Stimulated activated CD4-positive, alpha-beta T cell treated with anti-CD3 and anti-CD28 coated beads, Interleukin-12 subunit alpha, Interleukin-12 subunit beta, amount 100 ng/mL, for 24 hours (primary cell): ENCODE measurements at places on chromosomes 16 and 17.
A peak's percentile ranks its signal among the peaks of the same experiment; 100 is the strongest.

GRCh38 chr16:66240631-66241395 lies 125.7 kb upstream of the CDH5 start:
- DNase-seq = no peak

DNA sequence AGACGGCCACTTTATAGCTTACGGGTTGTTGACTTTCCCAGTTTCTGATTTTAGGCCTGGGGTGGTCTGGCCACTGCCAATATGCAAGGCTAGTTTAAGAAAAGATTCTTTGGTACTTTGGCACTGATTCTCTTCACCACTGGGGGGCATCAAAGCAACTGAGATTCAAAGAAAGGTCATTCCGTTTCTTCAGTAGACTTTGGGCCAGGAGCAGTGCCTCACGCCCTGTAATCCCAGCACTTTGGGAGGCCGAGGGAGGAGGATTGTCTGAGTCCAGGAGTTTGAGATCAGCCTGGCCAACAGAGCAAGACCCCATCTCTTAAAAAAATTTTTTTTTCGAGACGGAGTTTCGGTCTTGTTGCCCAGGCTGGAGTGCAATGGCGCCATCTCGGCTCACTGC lies 53.0 kb downstream of the RPA1 start:
- peak; percentile 8 for DNase-seq

DNA sequence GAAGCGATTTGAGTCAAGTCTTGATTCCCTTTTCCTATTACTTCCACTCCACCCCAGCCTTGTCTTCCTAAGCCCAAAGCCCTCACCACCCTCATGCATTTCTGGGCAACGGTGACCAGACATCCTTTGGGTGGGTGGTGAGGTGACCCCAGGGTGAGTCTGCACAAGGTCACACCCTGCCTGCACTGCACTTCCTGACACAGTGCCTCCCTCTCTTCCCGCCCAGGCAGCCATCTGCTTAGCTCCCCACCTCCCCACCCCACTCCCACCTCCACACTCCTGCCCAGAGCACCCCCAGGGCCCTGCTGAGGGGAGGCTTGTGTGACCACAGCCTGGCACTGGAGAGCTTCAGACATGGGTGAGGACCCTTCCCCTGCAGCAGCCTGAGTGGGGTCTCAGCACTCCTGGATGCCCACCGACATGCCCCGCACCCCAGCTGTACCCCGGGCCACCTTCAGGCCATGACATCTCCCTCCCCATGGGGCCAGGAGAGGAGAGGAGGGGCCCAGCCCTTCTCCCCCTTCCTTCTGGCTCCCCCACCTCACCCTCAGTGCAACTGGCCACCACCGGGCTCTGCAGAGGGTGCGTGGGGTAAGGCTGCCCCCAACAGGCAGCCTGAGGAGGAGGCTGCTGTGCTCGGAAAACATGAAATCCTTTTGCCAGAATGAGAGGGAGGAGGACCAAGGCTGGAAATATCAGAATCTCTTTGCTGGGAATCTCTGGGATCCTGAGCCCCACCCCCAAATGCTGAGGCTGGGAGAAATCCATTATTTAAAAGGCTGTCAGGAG lies 68.6 kb downstream of the CCT6B start:
- DNase-seq = peak; percentile 7

DNA sequence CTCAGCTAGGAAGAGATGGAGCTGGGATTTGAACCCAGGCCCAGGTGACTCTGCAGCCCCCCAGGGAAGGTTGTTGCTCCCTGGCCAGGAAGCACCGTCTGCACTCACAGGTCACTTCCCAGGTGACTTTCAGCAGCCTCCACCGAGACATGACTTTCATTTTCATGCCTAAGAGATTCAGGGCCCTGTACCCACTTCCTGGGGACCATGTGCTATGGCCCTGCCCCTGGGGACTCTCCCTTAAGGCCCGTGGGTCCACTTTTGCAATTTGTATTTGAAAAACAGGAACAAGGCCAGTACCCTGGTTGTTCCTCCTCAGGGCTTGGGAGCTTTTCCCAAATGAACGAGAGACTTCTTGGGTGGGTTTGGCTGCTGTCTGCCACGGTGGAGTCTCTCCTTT lies 191.0 kb downstream of the IRF8 start:
- DNase-seq = no peak

GRCh38 chr16:87266846-87267245 lies 50.3 kb downstream of the C16orf95 start:
- no peak for DNase-seq

GRCh38 chr17:81532490-81533287 lies 4.5 kb downstream of the FSCN2 start:
- DNase-seq = no peak

DNA sequence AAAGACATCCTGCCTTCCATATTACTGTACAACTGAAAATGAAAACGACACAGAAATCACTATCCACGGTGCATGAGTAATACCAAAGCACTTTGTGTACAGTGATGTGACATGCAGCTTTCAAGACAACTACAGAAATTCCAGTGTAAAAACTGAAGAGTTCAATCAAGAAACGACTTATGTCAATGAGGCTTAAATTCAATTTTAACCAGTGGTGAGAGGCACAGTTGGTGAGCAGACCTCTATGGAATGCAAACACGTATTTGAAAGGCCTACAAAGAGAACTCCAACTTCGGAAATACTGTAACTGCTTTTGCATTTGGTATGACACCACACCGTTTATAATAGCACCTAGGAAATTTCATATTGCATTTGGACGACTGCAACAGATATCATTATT lies 87.6 kb downstream of the USP31 start:
- DNase-seq = no peak

DNA sequence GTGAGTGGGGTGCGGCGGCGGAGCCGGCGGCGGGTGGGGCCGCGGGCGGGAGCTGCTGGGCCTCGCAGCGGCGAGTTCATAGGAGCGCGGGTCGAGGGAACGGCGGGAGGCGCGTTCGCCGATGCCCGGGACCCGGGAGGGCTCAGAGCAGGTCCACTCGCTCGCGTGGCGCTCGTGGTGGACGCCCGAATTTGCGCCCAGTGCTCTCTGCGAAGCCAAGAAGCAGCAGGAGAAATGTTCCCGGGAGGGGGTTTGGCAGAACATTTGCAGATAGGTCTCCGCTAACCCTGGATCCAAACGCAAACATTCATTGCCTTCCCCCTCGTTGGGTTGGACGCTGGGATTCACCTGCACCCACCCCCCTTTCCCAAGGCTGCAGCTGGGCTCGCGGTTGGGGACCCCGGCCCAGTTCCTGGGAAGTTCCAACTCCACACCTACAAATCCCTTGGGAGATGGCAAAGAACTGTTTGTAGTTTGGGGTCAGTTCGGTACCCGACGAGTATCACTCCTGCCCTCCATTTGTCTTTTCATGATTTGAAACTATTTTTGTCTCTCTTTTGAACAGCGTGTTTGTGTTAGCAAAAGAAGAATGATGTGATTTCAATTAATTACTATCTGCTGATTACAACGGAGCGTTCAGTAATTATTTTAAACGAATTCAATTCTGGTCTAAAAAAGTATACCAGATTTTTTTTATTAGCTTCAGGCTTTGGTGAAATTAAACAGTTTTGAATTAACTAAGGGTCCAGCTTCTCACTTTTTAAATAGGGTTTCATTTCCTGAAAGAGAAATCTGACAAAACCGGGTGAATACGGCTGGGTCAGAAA lies 2.3 kb downstream of the NTN1 start:
- no peak for DNase-seq

- DNase-seq = no peak
Measured at GRCh38 chr16:7026639-7027038, 306.0 kb upstream of the RBFOX1 start.

- DNase-seq = no peak
Measured at GRCh38 chr16:68190736-68191510, 45.0 kb downstream of the ESRP2 start.

DNA sequence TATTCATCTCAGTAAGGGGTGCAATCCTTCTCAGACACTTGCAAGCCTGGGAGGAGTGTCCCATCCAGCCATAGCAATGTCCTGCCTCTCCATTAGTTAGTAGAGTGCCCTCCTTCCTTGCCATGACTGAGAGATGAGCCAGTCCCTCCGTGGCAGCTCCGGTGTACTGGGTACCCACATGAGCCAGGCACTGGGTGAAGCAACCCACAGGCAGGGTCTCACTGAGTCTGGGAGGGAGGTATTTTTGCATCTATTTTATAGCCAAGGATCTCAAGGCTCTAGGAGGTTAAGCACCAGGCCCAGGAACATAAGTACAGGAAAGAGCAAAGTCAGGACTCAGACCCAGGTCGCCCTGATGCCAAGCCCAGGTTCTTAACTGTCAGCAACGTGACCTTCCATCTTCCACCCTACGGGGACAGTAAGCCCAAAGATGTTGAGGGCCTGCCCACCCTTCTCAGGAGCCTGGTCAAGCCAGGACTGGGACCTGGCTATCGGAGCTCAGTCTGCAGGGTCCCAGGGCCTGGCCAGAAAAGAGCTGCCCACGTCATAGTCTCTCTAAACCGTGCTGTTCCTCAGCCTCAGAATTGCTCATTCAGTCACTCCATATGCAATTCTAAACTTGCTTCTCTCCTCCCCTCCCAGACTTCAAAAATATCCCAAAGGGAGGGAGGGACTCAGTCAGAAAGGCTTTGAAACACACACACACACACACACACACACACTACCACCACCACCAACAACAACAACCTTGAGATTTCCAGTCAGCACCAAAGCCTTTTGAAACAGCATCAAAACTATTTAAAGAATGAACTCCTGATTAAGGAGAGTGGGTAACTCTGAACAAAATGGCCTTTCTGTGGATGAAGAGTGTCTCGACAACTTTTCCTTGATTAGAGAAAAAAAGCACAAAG lies 16.6 kb downstream of the NOS2 start:
- no peak for DNase-seq

- no peak for DNase-seq
Measured at GRCh38 chr16:58508671-58509251, 6.6 kb upstream of the SETD6 start.

- DNase-seq = no peak
Measured at GRCh38 chr17:3925684-3926485, 9.6 kb upstream of the P2RX1 start.

- no peak for DNase-seq
Measured at GRCh38 chr17:82375359-82376041, 3.9 kb downstream of the UTS2R start.

GRCh38 chr17:48037036-48037837 lies at the start of gene COPZ2:
TSS of gene COPZ2 (minus strand) at chr17:48037797. CDS start at chr17:48037777, 20 bp downstream.
- peak; percentile 47 for DNase-seq

- DNase-seq = no peak
Measured at GRCh38 chr16:28877655-28878000, 660 bp upstream of the ATP2A1 start.

DNA sequence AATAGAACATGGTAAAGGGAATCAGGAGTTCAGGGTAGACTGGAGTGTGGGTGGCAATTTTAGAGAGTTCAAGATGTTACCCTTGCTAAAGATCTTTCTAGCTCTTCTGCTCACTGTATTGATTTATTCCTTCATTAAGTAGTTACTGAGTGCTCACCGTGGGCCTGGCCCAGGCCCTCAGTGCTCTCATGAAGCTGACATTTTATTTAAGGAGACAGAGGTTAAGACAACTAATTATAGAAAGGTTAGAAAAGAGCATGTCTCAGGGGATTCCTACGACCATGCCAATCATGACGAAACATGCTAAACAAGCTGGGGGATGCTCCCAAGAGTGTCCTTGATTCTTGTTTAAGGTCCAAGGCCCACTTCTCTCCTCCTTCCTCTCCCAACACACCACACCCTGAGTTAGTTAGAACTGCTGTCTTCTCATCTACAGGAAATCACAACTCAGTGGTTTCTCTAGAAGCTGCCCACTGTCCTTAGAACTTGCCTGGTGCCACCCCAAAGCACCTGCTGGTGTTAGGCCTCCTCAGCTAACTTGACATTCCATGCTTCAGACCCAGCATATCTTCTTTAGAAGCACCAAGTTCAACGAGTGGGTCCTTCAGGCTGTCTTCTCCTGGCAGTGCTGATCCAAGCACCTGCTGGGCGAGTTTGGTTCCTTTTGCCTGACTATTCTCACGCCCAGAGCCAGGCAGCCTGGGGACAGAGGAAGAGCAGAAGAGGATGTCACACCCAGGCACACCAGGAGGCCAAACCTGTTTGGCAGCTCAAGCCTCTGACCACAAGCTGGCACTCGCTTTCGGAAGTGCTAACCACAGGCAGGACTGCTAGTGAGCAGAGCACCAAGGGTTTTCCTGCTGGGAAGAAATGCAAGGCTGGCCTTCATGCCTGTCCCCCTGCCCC lies 79.0 kb downstream of the GAS7 start:
- no peak for DNase-seq

DNA sequence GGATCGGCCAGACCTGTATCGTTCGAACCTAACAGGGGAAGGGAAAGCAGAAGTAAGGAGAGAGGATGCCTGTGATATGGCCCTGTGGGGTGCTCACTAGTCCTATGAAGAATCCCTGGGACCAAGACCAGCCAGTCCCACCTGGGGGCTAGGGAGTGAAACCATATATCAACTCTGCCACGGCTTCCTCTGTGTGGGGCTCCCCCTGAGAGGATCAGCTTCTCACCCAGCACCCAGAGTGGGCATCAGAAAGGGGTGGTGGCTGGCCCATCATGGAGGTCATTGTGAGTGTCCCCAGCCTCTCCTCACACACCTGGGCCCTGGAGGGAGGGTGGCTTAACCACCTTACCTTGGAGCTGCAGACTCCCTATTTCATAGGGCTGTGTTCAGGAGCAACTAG lies 30.1 kb upstream of the SREBF1 start:
- DNase-seq = no peak

DNA sequence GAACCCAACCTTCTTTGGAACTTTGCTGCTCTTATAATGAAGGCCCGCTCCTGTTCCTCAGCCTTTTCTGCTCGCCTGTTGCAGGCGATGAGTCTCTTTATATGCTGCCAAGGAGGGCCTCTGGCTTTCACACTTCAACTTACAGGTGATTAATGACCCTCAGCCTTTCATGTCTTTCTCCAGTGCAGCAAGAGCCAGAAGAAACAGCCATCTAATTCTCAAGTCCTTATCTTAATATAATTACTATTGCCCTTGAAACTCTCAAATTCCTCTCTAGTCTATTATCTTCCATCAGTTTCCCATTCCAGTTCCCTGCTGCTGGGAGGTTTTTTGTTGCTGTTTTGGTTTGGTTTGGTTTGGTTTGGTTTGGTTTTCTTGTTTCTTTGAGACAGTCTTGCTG lies 121.8 kb upstream of the MED13 start:
- no peak for DNase-seq

- DNase-seq = no peak
Measured at GRCh38 chr17:74552037-74552436, 6.1 kb upstream of the CD300C start.
